ENCODE measurements at places on chromosomes 4 and X. TPM values are rescaled to one million over a fixed set of nuclear protein-coding genes. Genes with fewer than 3 reads are reported as not detected.
A peak's percentile ranks its signal among the peaks of the same experiment; 100 is the strongest.

DNA sequence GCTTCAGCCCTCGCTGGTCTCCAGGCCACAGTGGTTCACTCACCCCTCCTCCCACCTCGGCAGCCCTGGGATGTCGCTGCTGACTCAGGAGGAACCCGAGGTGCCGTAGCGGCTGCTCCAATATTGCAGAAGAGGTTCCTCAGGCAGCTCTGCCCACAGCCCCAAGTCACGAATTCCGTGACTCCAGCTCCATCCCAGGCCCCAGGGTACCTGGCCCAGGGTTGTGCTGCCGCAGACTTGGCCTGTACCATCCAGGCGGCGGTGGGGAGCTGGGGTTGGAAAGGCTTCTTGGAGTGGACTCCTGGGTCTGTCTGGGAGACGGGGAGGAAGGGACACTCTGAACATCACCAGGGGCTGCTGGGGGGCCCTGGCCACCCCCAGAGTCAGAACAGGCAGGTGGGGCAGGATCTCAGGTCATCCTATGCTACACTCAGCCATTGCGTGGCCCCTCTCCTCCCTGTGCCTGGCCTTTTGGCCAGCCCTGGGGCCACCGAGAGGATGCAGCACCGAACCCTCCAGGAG, 728 bp upstream of the HGFAC start:
- no peak for DNase-seq

DNA sequence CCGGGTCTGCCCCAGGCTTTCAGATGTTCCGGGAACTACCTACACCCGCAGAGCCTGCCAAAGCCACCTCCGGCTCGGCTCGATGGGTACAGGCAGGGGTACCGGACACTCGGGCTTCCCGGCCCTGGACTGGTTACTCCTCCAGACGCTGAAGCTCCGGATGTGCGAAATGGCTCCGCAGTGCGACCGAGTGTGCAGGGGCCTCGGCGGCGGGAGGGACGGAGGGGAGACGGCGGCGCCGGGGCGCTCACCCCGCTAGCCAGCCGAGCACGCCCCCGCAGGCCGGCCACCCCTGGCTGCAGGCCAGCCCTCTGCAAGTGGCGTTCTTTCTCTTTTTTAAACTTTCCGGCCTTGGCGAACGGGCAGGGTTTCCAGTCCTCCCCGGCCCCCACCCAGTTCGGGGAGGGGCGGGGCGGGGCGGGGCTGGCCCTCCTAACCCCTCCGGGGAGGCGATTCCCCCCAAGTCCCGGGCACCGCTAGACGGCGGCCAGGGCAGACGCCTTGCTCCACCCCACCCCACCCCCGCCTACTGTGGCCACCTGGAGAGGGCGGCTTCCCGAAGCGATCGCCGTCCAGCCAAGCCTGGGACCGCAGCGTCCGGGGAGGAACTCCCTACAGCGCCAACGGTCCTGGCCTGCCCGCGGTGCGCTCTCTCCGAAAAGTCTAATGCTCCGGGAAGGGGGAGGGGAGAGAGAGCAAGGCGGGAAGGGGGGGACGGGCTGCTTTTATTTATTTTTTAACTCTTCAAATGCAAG, 7.5 kb downstream of the BCOR start:
- peak; percentile 10 for DNase-seq

The FGF13 gene
- 18.0 TPM for total RNA-seq

- no peak for DNase-seq
Observed at GRCh38 chr4:35461931-35462659, 782.2 kb downstream of the ARAP2 start.

DNA sequence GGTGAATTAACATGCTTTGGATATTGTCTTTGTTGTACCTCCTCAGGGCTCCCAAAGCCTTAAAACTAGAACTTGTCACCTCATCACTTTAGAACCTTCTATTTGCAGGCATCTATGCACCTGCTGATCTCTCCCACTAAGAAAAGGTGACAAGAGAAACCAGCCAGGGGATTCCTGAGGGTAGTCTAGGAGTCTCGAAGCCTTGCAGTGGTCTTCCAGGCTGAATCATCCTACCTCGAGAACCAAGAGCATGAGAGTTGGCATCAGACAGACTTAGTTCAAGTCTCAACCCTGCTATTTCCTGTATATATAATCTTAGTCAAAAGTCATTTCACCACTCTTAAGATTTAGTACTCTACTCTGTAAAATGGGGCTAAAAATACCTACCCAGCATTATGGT, 29.6 kb downstream of the RTL5 start:
- no peak for DNase-seq

The MSX1 gene
- total RNA-seq: 4.2 TPM

The HS6ST2 gene
- total RNA-seq: 6.1 TPM

GRCh38 chr4:21780148-21780547, 168.4 kb downstream of the KCNIP4 start:
- DNase-seq: no peak

- DNase-seq: no peak
Observed at GRCh38 chr4:152820073-152820472, 40.3 kb downstream of the ARFIP1 start.

DNA sequence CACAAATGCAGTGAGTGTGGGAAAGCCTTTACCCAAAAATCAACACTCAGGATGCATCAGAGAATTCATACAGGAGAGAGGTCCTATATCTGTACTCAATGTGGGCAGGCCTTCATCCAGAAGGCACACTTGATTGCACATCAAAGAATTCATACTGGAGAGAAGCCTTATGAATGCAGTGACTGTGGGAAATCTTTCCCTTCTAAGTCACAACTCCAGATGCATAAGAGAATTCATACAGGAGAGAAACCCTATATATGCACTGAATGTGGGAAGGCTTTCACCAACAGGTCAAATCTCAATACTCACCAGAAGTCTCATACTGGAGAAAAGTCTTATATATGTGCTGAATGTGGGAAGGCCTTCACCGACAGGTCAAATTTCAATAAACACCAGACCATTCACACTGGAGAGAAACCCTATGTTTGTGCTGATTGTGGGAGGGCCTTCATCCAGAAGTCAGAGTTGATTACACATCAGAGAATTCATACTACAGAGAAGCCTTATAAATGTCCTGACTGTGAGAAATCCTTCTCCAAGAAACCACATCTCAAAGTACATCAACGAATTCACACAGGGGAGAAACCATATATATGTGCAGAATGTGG, 79.3 kb downstream of the ZNF81 start:
- no peak for DNase-seq

DNA sequence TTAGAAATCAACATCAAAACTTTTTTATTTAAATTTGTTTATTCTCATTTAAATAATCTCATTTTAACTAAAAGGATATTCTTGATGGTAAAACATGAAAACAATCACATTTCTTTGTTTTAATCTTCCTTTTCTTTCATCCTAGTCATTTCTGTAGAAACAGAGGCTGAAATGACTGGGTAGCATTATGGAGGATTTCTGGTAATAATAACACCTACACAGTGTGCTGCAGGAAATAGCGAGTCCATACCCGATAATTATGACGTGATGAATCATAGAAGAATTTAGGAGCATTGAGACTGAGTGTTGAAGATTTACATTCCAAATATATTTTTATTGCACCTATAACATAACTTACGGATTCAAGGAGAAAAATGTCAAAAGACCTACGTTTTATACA, 31.4 kb upstream of the BBS12 start:
- DNase-seq: no peak

DNA sequence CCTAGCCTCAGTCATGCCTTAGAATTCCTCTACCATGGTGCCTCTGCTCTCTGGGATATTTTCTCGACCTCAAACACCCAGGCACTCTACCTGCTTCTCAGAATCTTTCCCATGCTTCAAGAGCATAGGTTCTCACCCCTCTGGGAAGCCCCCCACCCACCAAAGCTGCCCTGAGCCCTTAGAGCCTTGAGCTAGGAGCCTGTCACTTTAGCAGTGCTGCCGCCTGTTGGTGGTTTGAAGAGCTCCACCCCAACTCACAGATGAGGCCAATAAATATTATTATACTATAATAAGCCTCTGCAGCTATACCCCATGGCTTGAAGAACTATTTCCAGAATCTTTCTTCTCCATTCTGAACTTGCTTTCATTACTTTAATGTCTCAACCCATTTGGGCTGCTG, 109.7 kb downstream of the RTL5 start:
- no peak for DNase-seq

- no peak for DNase-seq
Observed at GRCh38 chr4:188143731-188144130, 4.5 kb downstream of the TRIML1 start.

GRCh38 chr4:150145090-150145945, 67.1 kb downstream of the DCLK2 start:
- no peak for DNase-seq

GRCh38 chrX:119763181-119763580, 4.8 kb downstream of the SOWAHD start:
- no peak for DNase-seq

GRCh38 chrX:33126469-33126868, 84.9 kb downstream of the DMD start:
- no peak for DNase-seq
